Foreskin melanocyte (primary cell): ENCODE measurements at places on chromosomes 2 and 18.
A peak's percentile ranks its signal among the peaks of the same experiment; 100 is the strongest.

- no peak for DNase-seq
These were observed 37.8 kb downstream of the ARID5A start for GRCh38 chr2:96574364-96574763.

GRCh38 chr2:219059375-219059724, 1.4 kb downstream of the IHH start:
- DNase-seq, result no peak

GRCh38 chr2:230688490-230688889, 24.2 kb upstream of the CAB39 start:
- DNase-seq, result peak; percentile 20

GRCh38 chr2:28606986-28607441, 111.2 kb downstream of the PLB1 start:
- no peak for DNase-seq

DNA sequence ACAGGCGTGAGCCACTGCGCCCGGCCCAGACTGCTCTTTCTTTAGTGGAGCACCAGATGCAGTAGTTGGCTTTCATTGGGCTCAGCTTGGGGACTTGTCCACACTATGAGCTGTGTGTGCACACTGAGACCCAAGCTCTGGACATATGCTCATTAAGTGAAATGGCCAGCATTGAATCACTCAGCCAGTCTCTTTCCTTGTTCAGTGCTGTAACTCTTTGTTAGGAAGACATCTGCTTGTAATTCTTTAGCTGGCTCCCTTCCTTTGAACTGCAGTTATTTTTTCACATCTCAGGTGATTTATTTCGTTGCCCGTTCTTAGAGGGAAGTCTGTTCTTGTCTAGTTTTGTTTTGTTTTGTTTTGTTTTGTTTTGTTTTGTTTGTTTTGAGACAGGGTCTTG, 70.5 kb downstream of the CAB39 start:
- DNase-seq, result no peak

- no peak for DNase-seq
These were observed 87.1 kb downstream of the PXDN start for GRCh38 chr2:1656961-1657841.

DNA sequence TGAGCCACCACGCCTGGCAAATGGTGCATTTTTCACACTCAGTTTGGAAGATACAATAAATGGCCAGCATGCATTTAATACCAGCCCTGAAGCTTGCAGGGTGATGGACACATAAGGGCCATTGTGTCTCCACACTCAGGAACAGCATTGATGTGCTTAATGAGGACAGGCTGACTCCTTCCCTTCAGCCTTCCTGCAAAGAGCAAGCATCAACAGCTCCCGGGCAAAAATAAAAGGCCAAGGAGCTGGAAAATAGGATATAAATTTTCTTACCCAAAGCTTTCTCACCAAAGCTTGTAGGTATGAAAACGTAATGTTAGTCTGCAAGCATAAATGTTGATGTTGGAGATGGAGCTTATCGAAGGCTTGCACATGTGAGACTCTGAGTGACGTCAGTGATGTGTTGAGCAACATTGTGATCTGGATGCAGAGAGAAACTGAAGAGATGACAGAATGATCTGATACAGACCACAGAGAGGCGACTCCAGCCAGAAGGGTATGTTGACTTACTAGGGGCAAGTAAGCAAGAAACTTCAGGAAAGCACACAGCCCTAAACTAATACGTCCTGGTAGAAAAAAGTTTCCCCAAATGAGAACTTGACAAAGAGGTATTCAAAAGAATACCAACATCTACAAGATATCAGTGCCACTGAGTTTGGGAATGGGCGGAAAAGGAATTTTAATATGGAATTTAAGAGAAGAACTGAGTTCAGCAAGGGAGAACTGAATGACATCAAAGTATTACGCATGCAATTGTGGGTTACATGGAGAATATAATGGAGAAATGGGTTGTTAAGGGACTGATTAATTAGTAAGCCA, 256.5 kb downstream of the TGIF1 start:
- DNase-seq, result peak; percentile 48

- DNase-seq, result no peak
These were observed 522.0 kb downstream of the PLCL1 start for GRCh38 chr2:198326431-198326830.

DNA sequence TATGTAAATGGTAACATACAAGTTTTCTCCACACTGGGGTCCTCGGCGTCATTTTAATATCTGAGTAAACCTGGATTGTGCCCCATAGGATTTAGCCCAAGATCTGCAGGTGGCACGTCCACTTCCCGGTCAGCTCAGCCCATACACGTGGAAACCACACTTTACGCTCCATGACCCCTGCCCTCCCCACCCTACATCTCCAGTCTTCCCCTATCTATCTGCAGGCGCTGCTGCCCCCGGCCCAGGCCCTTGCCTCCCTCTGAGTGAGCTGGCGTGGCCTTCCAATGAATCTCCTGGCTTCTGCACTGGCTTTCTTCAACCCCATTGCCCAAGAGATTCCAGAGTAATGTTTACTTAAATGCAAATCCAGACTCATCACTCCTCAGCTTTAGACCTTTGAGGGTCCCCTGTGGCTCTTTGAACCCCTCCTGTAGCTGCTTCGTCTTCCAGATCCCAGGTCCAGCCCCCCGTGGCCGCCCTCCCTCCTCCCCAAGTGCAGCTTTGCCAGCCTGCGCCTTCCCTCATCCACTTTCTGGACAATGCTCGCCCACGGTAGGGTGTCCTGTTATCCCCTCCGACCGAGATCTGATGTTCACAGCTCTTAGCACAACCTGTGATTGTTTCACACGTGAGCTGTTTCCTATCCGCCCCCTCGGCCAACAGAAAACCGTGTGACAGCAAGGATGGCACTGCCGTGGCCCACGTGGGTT, 421.4 kb upstream of the SALL3 start:
- no peak for DNase-seq

DNA sequence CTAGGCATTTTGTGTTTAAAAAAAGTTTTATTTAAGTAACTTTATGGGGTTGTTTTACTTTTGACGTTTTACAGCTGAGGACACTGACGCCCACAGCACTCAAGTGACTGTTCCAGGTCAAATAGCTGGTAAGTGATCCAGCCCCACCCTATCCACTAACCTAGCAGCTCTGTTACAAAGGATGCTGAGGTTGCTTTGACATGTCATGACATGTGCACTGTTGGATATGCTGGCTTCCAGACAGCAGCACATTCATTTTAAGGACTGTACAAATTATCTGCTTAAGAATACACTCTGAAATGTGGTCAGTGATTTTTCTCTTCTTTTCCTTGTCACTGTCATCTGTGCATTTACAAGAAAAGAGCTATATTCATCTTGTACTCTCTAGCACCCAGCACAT, 417.5 kb downstream of the ZEB2 start:
- DNase-seq, result no peak

DNA sequence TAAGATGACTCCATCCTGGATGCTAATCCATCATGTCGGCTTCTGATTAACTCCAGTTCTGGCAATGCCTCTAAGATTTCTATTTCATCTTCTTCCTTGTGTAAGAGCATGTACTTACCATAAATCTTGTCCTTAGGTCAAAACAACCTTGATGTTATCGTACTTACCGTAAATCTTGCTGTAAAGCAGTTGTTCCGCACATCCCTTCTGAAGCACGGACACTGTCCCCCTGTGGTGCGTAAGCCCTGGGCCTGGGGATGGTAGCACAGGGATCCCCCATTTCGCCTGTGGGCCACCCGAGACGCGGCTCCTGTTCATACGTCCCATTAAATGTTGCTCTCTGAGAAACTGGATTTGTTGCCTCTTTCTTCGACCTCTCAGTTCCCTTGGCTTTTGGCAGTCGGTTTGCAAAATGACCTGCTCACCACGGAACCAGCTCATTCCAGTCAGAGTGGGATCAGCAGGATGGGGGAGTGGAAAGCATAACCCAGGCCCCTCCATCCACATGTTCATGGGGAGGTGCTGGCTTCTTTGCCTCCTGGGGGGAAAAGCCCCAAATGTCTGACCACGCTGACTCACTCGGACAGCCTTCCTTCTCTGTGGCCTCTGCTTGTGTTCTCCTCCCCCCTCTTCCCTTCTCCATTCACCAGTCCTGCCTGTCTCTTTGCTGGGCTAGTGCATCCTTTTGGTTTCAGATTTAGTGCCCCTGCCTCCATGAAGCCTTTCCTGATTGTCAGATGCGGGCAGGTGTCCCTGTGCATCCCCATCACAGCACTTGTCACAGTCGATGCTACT, 49.9 kb downstream of the RAB31 start:
- no peak for DNase-seq

DNA sequence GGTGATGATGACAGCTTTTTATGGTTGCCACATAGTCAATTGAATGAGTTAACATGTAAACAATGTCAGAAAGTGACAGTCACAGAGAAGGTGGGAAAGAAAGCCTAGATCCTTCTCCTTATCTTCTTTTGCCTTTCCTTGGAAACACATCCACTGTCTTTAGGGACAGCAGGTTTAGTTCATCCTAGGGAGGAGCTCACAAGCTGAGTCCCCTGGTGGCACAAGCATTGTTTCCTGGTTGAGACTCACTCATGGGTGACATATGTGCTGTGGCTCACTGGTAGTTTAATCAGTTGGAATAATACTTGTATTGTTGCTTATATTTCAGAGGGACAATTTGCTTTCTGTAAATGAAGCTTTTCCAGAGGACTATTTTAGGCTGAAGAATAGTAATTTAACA, 598.5 kb downstream of the CNTNAP5 start:
- DNase-seq, result no peak

GRCh38 chr2:144237108-144237507, 282.8 kb downstream of the ZEB2 start:
- DNase-seq, result no peak

DNA sequence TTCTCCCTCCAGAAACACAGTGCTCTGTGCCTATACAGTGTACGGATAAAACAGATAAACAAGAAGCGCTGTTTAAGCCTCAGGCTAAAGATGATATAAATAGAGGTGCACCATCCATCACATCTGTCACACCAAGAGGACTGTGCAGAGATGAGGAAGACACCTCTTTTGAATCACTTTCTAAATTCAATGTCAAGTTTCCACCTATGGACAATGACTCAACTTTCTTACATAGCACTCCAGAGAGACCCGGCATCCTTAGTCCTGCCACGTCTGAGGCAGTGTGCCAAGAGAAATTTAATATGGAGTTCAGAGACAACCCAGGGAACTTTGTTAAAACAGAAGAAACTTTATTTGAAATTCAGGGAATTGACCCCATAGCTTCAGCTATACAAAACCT, 70.7 kb downstream of the TANK start:
- no peak for DNase-seq

DNA sequence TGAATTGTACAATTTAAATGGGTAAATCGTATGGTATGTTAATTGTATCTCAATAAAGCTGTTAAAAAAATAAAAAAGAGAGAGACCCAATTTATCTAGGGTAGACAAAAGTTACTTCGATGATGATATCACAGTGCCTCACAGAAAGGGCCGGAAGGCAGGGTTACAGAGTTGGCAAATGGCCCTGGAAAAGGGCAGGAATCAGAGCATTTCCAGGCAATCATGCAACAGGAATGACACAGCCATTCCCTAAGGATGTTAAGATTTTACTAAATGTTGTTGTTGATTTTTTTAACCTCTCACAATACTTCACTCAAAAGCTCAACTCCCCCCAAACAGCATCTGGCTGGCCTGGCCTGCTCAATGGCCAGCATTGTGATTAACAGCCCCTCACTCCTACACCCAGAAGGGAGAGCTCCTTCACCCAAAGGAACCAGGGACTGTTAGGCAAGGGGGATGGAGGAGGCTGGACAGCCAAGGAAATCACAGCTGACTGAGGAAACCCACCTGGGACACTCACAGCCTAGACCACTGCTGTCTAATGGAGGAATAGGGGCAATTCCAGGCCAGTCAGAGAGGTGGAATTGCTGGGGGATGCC, 7.7 kb upstream of the SP100 start:
- no peak for DNase-seq

DNA sequence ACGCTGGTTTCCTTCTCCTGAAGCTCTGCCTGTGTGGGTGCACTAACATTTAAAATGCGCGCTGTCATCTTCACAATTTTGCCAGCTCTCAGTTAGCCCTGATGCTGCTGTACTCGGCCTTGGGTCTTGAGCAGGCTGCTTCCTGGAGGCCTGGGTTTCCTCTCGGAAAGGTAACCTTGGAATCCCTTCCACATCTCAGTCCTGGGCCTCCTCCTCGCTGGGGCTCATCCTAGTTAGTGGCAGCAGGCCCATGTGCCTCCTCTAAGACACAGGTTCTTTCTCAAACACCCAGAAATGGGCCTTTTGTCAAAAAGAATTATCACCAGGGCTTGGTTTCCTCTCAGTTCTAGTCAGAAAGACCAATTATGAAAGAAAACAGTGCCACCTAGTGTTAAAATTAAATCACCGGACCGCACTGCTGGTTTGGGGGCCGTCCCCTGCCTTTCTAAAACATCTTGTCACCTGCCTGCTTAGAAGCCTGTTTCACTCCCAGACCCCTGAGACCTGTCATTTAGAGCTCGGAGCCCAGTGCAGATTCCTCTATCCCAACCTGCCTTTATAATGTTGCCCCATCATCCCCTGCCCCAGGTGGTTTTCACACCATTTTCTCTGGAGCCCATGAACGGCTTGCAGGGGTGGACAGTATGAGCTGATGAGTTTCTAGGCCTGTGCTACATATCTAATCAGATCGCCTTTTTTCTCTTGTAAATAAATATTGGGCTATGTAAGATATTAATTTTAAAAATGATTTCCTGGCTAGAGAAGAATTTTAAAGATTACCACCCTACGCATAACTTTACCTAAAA, 42.4 kb downstream of the HK2 start:
- DNase-seq, result peak; percentile 53

DNA sequence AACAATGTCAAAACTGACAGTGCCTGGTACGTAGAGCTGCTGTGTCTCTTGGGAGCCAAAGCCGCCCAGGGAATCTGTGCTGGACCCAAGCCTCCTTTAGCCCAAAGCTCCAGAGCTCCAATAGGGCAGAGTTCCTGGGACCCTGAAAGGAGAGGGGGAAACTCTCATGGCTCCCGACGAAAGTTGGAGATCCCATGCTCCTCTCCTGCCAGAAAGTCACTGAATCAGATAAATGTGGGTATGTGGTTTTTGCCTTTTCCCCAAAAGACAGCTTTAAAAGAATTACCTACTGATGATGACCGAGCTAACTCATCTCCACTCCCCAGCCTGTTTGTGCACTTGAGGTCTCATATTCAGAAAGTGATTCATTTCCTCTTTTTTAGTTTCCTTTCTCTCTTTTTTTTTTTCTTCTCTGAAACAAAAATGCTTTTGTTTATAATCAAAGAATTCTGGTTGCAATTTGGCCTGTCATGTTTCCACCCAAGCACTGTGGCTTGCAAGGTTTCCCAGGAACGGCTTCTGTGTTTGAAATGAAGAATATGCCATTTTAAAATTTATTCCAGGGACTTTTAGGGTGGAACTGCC, 14.1 kb upstream of the PMAIP1 start:
- peak; percentile 72 for DNase-seq

GRCh38 chr2:136051001-136051724, 65.7 kb upstream of the DARS1 start:
- DNase-seq, result no peak

DNA sequence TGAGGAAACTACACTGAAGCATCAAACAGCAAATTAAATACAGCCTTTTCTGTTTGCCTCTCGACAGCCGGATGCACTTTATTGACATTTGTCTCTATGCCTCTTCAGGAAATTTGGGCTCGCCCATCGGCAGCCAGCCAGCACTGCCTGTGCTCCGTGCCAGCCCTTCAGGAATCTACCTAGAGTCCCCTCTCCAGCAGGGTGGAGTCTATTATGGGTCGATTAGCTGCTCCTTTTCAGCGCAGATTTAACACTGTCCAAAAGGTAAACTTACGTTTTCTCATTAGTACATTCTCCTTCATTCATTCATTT, 91.5 kb downstream of the MYCN start:
- DNase-seq, result no peak

GRCh38 chr2:71615767-71616730, 162.7 kb downstream of the DYSF start:
- no peak for DNase-seq

- no peak for DNase-seq
These were observed 19.3 kb downstream of the GPR55 start for GRCh38 chr2:230905448-230906421.
